BJ (cell line): ENCODE measurements at places on chromosomes 1 and 21. TPM values are rescaled to one million over a fixed set of nuclear protein-coding genes. Genes with fewer than 3 reads are reported as not detected.

- no peak for DNase-seq
Observed at GRCh38 chr1:106879538-106879937, 176.9 kb upstream of the PRMT6 start.

- no peak for DNase-seq
Observed at GRCh38 chr1:96554364-96554763, 167.2 kb upstream of the PTBP2 start.

DNA sequence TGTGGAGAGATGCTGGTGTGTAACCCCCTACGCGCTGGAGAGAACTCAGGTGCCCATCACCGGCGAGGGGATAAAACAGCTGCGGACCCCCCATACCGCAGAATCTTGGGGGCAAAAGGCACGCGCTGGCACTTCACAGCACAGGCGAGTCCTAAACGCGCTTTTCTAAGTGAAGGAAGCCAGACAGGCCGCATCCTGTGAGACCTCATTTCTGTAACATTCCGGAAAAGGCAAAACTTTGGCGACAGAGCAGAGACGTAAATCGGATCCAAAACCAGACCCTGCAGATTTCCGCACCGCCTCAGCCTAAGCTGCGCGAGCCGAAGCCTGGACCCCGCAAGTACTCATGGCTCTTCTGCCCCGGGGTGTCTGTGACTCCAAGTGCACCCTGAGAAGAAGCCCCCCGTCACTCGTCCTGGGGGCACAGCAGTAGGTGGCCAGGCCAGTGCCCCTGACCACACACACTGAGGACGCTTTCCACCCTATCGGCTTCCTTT, 60.9 kb downstream of the SLX9 start:
- no peak for DNase-seq

- DNase-seq: no peak
Observed at GRCh38 chr21:32499249-32500055, 85.9 kb downstream of the TCP10L start.

Gene MTMR11
- 14.3 and 14.5 TPM in 2 replicates for polyA plus RNA-seq

DNA sequence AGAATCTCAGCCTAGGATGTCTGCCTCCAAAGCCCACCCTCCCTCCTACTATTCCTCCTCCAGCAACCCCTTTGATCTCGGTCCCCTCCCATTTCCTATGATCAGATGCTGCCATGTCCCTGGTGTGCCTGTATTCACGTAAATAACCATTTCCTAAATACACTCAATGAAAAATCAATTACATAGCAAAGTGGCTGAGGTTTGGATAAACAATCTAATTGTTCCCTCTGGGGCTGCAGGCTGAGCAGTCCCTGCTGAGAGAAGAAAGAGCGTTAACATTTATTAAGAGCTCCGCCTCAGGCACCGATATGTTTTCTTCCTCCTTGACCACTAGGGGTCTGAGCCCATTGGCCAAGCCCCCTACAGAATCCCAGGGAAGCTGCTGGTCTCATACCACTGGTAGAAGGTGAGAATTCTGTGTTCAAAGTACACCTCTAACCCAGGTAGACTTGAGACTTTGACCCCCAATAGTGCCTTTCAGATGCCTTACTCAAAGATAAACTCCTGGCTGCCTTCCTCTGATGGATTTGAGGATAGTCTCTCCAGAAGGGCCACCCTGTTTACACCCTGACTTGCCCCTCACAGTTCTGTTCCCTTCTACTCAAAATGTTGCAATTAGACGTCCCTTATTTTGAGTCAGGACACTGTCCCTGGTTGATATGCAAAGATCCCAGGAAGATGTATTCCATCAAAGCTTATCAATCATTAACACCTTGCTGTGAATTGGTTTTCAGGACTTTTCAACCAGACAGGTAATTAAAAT, 33.9 kb upstream of the CAMK1G start:
- DNase-seq: no peak

Gene ZSCAN20
- 2.9 and 3.4 TPM in 2 replicates for polyA plus RNA-seq

Gene MFAP2
- 69.7 and 115 TPM in 2 replicates for polyA plus RNA-seq

DNA sequence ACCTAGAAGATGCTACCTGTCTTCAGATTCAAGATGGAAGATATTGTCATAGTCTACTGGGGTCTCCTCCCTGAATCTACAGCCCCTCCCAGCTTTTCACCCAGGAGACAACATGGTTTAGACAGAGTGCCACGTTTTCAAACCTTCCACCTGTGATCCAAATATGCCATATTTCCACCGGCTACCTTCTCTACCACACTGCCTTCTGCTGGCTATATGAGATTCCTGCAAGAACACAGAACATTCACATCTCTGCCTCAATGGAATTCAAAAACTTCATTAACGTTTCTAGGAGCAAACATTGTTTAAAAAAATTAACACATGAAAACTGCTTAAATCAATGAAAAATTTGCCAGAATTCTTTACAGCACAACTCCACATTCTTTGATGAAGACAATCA, 12.9 kb upstream of the LELP1 start:
- DNase-seq: no peak

GRCh38 chr1:5311634-5312292, 657.4 kb downstream of the AJAP1 start:
- DNase-seq: no peak

Gene NSUN4
- 24.0 and 24.2 TPM in 2 replicates for polyA plus RNA-seq

DNA sequence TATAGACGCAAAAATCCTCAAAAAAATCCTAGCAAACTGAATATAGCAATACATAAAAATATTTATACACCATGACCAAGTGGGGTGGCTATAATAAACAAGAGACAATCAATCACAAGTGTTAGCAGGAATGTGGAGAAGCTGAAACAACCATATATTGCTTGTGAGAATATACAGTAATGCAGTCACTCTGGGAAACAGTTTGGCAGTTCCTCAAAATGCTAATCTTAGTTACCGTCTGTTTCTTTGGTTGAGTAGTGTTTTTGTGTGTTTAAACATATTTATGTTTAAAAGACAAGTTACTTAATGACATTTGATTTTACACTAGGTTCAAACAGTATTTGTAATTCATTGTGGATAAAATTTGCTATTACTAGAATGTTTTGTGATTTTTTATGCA, 792.0 kb downstream of the LTN1 start:
- DNase-seq: no peak

DNA sequence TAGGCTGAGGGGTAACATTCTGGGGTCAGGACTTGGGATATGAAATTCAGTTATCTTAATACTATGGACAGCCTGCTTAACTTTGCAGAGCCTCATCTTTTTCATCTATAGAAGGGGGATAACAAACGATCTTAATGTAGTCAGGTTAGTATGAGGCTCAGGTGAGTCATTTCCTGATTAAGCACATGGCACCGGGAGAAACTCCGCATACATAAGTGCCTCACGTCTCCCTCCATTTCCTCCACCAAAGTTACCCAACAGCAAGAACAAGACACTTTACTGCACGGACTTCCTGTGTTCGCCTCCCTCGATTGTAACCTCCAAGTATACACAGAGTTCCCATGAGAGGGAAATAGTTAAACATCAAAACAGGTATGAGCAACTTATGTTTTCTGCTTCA, 112.7 kb upstream of the COA6 start:
- no peak for DNase-seq

- DNase-seq: no peak
Observed at GRCh38 chr1:51491166-51491981, 27.7 kb downstream of the EPS15 start.

Gene IGFN1
- not detected in 2 replicates for polyA plus RNA-seq

DNA sequence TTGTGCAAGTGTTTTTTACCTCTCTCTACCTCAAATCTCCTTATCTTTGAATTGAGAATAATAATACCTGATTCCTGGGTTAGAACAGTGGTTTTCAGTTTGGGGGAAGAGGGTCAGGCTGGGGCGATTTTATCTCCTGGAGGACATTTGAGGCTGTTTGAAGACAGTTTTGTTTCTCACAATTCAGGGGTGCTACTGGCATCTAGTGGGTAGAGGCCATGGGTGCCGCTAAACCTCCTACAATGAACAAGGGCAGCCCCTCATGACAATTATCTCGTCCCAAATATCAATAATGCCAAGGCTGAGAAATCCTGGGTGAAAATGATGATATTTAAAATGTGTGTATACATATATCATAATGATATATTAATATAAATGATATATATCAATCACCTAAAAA, 139.1 kb upstream of the USH2A start:
- no peak for DNase-seq

Gene CEP350
- polyA plus RNA-seq: 5.4 and 9.9 TPM in 2 replicates

DNA sequence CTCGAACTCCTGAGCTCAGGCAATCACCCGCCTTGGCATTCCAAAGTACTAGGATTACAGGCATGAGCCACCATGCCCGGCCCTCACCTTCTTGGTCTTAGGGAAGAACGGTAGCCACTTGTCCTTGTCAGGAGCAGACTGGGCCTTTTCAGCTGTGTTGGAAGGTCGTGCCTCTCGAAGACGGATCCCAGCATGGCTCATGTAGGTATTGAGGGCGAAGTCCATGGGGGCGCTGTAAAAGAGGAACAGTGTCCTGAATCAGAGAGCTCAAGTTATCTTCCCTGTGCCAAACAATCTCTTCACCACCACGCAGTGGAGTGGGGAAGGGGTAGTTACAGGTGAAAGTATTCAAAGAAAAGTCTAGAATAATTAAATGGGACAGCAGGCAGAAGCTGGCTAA, 35.9 kb downstream of the LRRC71 start:
- DNase-seq: no peak

GRCh38 chr1:87766737-87767136, 438.1 kb downstream of the LMO4 start:
- no peak for DNase-seq

DNA sequence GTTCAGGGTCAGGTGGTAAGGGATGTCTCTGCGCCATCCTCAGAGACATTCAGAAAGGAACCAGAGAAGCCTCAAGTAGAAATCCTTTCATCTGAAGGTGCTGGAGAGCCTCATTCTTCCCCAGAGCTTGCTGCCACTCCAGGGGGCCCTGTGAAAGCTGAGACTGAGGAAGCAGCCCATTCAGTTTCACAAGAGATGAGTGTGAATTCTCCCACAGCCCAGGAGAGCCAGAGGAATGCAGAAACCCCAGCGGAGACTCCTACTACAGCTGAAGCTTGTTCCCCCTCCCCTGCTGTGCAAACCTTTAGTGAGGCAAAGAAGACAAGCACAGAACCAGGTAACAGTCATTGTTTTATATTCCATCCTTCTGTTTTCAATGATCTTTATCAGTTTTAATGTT, 38.7 kb downstream of the ZBTB40 start:
- DNase-seq: no peak

Gene RASAL2
- 27.5 and 27.7 TPM in 2 replicates for polyA plus RNA-seq

GRCh38 chr1:67732750-67733151, 47.8 kb downstream of the GADD45A start:
- no peak for DNase-seq
